Testis (tissue), 5 donors: ENCODE measurements at places on chromosomes 2 and 18. TPM values are rescaled to one million over a fixed set of nuclear protein-coding genes. Genes with fewer than 3 reads are reported as not detected.

DNA sequence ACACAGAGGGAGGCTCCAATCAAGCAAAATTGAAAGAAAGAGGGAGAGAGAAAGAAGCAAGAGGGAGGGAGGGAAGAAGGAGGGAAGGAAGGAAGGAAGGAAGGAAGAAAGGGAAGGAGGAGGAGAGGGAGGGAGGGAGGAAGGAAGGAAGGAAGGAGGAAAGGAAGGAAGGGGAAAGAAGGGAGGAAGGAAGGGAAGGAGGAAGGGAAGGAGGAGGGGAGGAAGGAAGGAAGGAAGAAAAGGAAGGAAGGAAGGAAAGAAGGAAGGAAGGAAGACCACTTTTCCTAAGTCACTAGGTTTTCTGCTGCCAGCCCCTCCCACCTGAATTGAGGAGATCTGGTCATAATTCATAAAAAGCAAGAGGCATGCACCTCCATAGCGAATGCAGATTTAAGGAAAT lies 287.0 kb downstream of the SP3 start:
- H3K4me3 ChIP-seq = no peak overlapping the region
- DNase-seq = no peak
- no peaks in the 10 kb centered on the region for H3K27me3 ChIP-seq
- H3K27ac ChIP-seq = no peak overlapping the region
- no peaks in the 10 kb centered on the region for H3K36me3 ChIP-seq
- no peaks in the 10 kb centered on the region for H3K4me1 ChIP-seq

Gene FHL2
- 154 TPM for total RNA-seq

DNA sequence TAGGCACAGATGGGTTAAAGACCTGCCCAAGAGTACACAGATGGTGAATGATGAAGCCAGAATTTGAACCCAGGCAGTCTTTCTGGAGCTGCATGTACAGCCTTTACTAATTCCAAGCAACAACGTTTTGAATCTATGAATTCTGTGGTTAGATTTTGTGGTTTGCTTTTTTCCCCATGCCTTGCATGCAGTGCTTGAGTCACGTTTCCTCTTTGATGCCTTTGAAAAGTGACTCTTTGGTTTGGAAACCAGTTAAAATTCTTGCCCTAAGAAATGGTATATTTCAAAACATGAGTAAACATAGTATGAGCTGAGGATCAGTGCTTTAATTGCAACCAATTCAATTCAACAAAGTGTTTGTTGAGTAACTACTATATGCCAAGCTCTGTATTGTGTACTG lies 48.2 kb upstream of the PPM1B start:
- no peak overlapping the region for H3K4me3 ChIP-seq
- no peaks in the 10 kb centered on the region for H3K36me3 ChIP-seq
- H3K4me1 ChIP-seq = no peaks in the 10 kb centered on the region
- no peaks in the 10 kb centered on the region for H3K27me3 ChIP-seq
- H3K27ac ChIP-seq = no peak overlapping the region
- no peak for DNase-seq

DNA sequence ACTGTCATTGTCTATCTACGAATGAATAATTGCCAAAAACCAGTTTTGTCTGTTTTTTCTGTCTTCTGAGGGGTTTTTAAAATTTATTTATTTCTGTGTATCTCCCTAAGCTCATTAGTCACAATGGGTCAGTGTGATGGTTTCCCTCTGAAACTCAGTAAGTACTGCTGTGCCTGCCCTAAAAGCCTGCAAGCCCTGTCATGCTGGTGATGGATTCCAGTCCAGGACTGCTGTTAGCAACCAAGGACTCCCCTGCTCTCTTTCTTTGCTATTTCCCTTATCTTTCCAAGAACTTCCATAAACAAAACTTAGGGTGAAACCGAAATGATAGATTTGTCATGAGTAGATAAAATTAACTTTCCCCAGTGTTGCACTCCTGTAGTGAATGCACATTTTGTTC lies 11.8 kb upstream of the DSG2 start:
- H3K36me3 ChIP-seq = no peaks in the 10 kb centered on the region
- no peaks in the 10 kb centered on the region for H3K27me3 ChIP-seq
- no peak for DNase-seq
- H3K27ac ChIP-seq = no peak overlapping the region

Gene MOCOS
- 1.5 TPM for total RNA-seq

- no peak overlapping the region for H3K27ac ChIP-seq
- no peak for DNase-seq
- H3K4me1 ChIP-seq = no peaks in the 10 kb centered on the region
- H3K27me3 ChIP-seq = no peaks in the 10 kb centered on the region
Observed at GRCh38 chr2:47501374-47502200, 98.6 kb downstream of the MSH2 start.

DNA sequence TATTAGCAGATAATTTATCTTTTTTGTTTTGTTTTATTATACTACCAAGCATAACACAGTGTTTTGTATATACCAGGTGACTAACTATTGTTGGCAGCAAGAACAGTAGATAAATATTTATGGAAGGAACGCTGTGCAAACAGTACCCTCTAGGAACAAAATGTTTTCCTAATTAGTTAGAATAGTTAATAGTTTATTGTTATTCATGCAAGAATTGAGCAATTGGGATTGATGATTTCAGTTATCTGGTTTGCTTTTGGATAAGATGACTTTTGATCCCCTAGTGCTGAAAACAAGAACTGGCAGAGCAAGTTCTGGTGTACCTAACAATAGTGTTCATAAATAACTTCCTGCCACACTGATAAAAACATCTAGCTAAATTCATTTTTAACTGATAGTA lies 323.3 kb downstream of the TGIF1 start:
- no peak overlapping the region for H3K27ac ChIP-seq
- no peaks in the 10 kb centered on the region for H3K27me3 ChIP-seq
- no peaks in the 10 kb centered on the region for H3K36me3 ChIP-seq
- no peak for DNase-seq
- peaks cover 4% of the 10 kb centered on the region for H3K4me1 ChIP-seq

GRCh38 chr2:217449444-217449843 lies 553.4 kb downstream of the TNS1 start:
- DNase-seq = no peak
- no peak overlapping the region for H3K4me3 ChIP-seq
- H3K4me1 ChIP-seq = peaks cover 4% of the 10 kb centered on the region

- no peaks in the 10 kb centered on the region for H3K36me3 ChIP-seq
- no peak for DNase-seq
- no peak overlapping the region for H3K4me3 ChIP-seq
- H3K27ac ChIP-seq = no peak overlapping the region
- no peaks in the 10 kb centered on the region for H3K4me1 ChIP-seq
Observed at GRCh38 chr2:6896930-6897759, 19.6 kb downstream of the RSAD2 start.

DNA sequence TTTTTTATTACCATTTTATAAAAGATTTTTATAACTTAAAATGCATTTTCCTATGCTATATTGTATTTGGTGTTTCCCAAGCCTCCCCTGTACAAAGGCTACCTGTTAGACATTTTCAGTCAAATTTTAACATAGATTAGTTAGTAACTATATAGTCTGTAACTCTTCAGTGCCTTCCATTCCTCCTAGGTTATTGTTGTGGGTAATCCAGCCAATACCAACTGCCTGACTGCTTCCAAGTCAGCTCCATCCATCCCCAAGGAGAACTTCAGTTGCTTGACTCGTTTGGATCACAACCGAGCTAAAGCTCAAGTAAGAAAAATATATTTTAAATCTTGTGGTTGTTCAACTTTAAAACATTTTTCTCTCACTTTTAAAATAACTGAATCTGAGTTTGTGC lies 10.2 kb downstream of the MDH1 start:
- no peak overlapping the region for H3K27ac ChIP-seq
- H3K4me3 ChIP-seq = no peak overlapping the region
- DNase-seq = no peak
- no peaks in the 10 kb centered on the region for H3K36me3 ChIP-seq
- H3K27me3 ChIP-seq = no peaks in the 10 kb centered on the region

Gene DCC
- 24.5 TPM for total RNA-seq

Gene GPAT2
- total RNA-seq = 23.5 TPM

- H3K4me1 ChIP-seq = peaks cover 16% of the 10 kb centered on the region
- no peaks in the 10 kb centered on the region for H3K36me3 ChIP-seq
- peak overlapping the region; percentile 61 for H3K27ac ChIP-seq
- DNase-seq = peak; percentile 65
- H3K4me3 ChIP-seq = peak overlapping the region; percentile 70
Observed at GRCh38 chr2:85754313-85755095, 713 bp downstream of the ATOH8 start.

Gene SERPINB13
- not detected for total RNA-seq

Gene CTNNA2
- total RNA-seq = 43.4 TPM

DNA sequence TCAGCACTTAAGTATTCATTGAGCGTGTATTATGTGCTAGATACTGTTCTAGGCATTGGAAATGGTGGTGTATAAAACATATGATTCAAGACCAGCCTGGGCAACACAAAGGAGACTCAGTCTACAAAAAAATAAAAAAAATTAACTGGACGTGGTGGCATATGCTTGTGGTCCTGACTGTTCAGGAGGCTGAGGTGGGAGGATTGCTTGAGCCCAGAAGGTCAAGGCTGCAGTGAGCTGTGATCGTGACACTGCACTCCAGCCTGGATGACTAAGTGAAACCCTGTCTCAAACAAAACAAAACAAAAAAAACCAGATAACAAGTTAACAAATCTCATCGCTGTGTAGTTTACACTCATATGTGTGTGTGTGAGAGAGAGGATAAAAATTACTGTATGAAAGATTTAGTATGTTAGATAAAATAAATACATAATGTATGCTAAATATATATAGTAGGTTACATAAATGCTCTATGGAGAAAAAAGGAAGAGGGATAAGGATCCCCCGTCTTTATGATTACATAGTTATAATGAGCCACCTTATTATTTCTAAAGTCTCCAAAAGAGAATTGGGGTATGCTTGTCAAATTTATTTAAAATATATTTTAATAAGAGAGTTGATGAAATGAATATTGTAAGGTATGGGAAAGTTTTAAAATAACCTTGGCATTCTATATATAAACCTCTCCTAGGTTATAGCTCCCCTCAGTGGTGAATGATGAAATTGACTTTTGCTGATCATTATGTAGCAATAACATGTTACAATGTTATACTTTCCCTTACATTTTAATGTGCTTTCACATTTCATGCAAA lies 69.2 kb downstream of the EHBP1 start:
- DNase-seq = peak; percentile 32
- H3K27ac ChIP-seq = no peak overlapping the region
- no peaks in the 10 kb centered on the region for H3K4me1 ChIP-seq
- no peaks in the 10 kb centered on the region for H3K36me3 ChIP-seq

- no peak for DNase-seq
- no peaks in the 10 kb centered on the region for H3K27me3 ChIP-seq
- no peaks in the 10 kb centered on the region for H3K36me3 ChIP-seq
- H3K4me1 ChIP-seq = no peaks in the 10 kb centered on the region
Observed at GRCh38 chr2:159471340-159471739, 145.0 kb downstream of the BAZ2B start.

GRCh38 chr2:187686416-187687024 lies 132.3 kb upstream of the TFPI start:
- H3K36me3 ChIP-seq = no peaks in the 10 kb centered on the region
- H3K4me3 ChIP-seq = no peak overlapping the region
- no peaks in the 10 kb centered on the region for H3K27me3 ChIP-seq
- no peak for DNase-seq

Gene VSNL1
- total RNA-seq = 1.4 TPM

Gene SH3RF3
- 20.1 TPM for total RNA-seq

Gene GPR55
- total RNA-seq = 14.7 TPM

DNA sequence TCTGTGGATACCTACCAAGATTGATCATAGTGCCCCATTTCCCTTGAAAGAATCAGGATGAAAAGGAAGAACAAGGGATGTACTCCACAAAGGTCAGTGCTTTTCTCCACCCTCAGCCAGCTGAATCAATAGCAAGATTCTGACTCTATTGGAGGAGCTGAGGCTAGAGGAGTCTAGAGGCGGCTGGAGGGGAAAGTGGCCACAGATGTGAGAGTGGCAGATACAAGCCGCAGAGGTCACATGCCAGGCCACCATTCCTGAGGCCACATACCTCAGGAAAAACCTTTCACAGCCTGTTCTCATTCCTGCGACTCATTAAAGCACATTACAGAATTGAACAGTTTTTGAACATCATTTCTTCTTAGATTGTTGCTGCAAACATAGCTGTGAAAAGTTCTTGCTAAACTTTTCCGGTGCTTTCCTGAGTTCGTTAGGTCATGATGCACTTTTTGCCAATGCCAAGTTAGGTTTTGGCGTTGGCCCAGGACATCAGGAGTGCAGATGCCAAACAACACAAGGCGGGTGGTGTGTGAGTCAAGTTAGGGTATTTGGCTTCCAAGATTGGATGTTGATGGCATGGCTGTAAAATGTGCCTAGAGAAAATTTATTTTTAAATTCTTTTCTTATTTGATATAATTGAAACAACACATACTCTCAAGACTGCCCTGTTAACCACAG lies 160.7 kb upstream of the SP5 start:
- no peaks in the 10 kb centered on the region for H3K27me3 ChIP-seq
- H3K27ac ChIP-seq = no peak overlapping the region
- H3K36me3 ChIP-seq = no peaks in the 10 kb centered on the region
- H3K4me1 ChIP-seq = no peaks in the 10 kb centered on the region
- DNase-seq = no peak

GRCh38 chr2:169047256-169048250 lies 16.4 kb upstream of the ABCB11 start:
- no peaks in the 10 kb centered on the region for H3K4me1 ChIP-seq
- H3K27me3 ChIP-seq = no peaks in the 10 kb centered on the region
- H3K36me3 ChIP-seq = no peaks in the 10 kb centered on the region
- no peak overlapping the region for H3K27ac ChIP-seq
- no peak for DNase-seq

DNA sequence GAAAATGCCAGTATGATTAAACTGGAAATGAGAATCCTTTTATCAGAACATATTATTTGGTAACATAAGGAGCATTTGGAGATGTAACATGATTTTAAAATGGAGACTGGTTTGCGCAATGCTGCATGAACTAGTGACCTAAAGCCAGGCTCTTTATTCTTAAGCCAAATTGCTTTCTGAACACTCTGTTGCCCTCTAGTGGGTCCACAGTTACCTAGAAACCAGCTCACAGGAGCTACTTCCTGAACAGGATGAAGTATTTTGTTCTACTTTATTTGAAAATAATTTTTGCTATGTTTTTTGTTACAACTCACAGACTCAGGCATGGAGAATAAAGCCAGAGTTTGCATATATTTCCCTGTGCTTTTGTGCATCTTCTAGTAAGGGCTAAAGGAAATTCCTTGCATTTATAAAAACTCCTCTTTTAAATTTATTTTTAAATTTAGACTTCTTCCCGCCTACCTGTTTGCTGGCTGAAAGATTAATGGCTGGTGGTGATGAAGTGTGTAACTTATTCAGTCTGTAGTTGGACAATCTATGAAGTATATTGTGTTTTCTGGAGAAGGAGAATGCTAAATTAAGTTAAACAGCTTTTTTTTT lies 146.7 kb downstream of the PARD3B start:
- H3K36me3 ChIP-seq = no peaks in the 10 kb centered on the region
- no peak overlapping the region for H3K27ac ChIP-seq
- no peaks in the 10 kb centered on the region for H3K27me3 ChIP-seq
- peak; percentile 68 for DNase-seq

GRCh38 chr18:70659036-70659925 lies 370.4 kb downstream of the SOCS6 start:
- H3K27me3 ChIP-seq = no peaks in the 10 kb centered on the region
- H3K4me3 ChIP-seq = no peak overlapping the region
- no peaks in the 10 kb centered on the region for H3K4me1 ChIP-seq
- no peak overlapping the region for H3K27ac ChIP-seq
- H3K36me3 ChIP-seq = no peaks in the 10 kb centered on the region

- no peaks in the 10 kb centered on the region for H3K4me1 ChIP-seq
- DNase-seq = no peak
- no peak overlapping the region for H3K27ac ChIP-seq
- no peaks in the 10 kb centered on the region for H3K36me3 ChIP-seq
Observed at GRCh38 chr2:156356014-156356754, 23.7 kb upstream of the NR4A2 start.

- peaks cover 18% of the 10 kb centered on the region for H3K4me1 ChIP-seq
- H3K36me3 ChIP-seq = no peaks in the 10 kb centered on the region
- H3K4me3 ChIP-seq = no peak overlapping the region
- no peak overlapping the region for H3K27ac ChIP-seq
Observed at GRCh38 chr2:46917628-46918027, 2.0 kb upstream of the MCFD2 start.
